GM20000 (cell line): ENCODE measurements at places on chromosomes 6 and 20.

- DNase-seq: no peak
Measured at GRCh38 chr20:31700747-31701146, 21.9 kb downstream of the BCL2L1 start.

DNA sequence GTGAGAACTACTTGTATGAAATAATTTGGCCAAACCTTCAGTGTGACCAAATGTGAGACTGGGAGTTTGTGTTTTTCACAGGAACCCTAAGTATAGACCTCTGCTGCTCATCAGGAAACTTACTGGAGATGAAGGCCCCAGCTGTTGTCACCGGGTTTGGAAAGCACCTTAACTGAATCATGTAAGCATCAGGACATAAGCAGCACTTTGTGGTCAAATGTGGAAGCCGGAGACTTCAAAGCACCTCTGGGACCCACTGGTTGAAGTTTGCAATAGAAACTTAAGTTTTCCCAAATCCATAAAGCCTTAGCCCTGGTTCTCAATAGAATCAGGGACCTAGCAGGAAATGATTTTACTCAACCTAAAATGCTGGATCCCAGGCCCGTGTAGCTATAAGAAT, 14.3 kb downstream of the TTPAL start:
- DNase-seq: peak; percentile 41

GRCh38 chr6:35055891-35056290, 85.2 kb downstream of the TCP11 start:
- no peak for DNase-seq

DNA sequence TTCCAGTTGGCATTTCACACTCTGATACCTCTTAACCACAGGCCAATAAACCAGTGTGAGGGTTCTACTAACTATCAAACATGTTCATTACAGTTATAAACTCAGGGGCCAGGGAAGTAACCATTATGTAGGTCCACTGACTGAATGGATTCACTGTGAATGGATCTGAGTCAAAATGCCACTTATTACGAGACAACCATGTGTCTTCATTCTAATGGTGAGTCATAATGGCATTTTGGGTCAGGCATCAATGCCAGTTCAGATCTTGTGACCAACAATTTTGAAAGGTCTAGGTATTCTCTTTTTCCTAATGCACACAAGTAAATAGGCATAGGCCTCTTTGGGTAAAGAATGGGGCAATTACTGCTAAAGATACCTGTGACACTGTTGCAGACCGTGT, 112.2 kb upstream of the HEY2 start:
- DNase-seq: no peak

DNA sequence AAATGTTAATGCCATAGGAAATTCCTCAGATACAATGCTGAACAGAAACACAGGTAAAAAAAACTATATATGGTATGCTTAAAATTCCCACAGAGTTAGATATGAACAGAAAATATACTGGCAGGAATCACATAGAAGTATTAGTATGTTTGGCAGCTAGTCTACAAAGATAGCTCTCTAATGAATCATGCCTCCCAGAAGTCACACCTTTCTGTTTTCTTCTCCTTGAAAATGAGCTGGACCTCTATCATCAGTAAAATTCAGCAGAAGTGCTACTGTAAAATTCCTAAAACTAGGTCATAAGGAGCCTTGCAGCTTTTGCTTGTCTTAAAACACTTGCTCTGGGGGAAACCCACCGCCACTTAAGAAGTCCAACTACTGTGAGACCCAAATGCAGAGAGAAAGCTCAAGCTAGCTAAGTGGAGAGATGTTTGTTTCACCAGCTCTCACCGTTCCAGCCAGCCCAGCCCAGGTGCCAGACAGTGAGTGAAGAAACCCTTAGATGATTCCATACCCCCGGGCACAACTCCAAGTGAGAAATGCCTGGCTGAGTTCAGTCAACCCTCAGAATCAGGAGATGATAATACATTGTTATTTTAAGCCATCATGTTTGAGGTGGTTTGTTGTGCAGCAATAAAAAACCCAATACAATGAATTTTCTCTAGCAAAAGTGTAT, 43.0 kb downstream of the TSPYL4 start:
- DNase-seq: no peak

DNA sequence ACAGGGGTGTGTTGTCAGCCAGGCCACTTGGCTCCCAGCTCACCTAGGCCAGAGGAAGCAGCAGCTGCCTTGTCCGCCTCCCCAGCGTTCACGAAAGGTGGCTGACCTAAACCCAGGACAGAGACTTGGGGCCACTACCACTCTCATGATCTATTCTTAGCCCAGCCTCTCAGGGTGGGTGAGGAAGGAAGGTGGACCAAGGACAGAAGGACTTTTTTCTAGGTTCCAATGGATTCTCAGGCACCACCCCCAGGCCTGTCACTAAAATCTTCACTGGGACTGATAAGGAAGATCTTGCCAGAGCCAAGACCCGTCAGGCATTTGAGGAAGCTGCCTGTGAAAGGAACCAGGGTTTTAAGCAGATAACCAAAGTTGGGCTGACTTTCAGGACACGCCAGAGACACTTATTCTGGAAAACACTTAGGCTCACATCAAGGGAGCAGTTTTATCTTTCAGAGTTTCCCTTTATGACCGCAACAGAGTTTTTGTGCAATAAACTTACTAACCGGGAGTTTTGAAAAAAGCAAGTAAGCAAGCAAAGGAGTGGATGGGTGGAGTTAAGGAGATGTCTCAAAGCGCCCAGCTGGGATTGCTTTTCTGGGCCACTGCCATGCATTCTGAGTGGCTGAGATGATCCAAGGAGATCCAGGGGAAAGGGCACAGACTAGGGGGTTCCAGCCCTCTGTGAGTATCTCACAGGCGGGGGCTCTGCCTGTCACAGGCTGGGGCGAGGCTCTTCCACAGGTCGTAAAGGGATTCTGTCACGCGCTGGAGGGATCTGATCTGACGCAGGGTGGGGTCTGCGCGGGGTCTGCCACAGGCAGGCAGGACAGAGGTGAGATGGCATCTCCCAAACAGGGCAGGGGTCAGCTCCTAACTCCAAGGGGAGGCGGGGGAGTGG, 989 bp downstream of the FITM2 start:
- no peak for DNase-seq

DNA sequence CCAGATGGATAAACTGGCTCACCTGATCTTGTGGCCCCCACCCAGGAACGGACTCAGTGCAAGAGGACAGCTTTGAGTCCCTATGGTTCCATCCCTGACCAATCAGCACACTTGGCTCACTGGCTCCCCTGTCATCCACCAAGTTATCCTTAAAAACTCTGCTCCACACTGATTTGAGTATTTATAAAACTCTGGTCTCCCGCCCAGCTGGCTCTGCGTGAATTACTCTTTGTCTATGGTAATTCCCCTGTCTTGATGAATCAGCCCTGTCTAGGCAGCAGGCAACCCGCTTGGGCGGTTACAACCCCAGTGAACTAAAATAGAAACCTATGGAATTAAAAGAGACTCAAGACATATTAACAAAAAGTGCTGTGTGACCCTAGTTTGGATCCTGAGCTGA, 38.1 kb upstream of the CD83 start:
- no peak for DNase-seq

GRCh38 chr20:47062226-47062890, 167.7 kb downstream of the EYA2 start:
- no peak for DNase-seq

GRCh38 chr6:38015341-38015740, 195.8 kb downstream of the ZFAND3 start:
- no peak for DNase-seq

DNA sequence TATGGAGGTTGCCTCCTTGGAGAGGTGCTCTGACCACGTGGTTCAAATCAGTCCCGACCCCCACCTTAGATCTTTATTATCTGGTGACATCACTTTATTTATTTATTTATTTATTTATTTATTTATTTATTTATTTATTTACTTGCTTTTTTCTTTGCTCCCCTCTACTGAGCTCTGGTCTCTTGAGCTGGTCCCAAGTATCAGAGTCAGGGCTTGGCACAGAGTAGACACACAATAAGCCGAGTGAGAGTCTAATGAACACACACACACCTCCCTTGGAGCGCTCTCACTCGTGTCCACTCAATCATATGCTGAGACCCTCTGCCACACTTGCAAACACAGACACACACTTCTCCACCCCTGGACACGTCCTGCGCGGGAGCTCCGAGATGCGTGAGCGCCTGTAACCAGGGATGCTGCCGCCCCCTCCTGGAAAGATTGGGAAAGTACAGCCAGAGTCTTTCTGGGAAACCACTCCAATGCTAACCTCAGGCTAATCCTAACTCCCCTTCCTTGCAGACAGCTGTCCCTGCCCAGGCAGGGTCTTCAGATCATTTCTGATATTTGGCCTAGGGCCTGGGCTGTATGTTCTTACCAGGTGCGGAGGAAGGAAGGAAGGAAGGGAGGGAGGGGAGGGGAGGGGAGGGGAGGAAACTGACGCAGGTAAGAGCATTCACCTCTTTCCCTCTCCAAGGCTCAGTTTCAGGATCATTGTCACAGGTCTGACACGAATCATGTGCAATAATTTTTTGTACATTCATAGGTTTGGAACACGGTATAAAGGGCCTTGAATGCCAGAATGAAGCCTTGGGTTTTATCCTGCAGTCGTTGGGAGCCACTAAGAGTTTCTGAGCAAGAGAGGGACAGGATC, 70.9 kb downstream of the STK35 start:
- DNase-seq: peak; percentile 79

- DNase-seq: no peak
Measured at GRCh38 chr6:6474170-6474920, 114.2 kb upstream of the LY86 start.

GRCh38 chr20:38543014-38543906, 37.7 kb upstream of the ADIG start:
- peak; percentile 10 for DNase-seq

- DNase-seq: no peak
Measured at GRCh38 chr6:158373214-158373613, 60.9 kb downstream of the TULP4 start.

DNA sequence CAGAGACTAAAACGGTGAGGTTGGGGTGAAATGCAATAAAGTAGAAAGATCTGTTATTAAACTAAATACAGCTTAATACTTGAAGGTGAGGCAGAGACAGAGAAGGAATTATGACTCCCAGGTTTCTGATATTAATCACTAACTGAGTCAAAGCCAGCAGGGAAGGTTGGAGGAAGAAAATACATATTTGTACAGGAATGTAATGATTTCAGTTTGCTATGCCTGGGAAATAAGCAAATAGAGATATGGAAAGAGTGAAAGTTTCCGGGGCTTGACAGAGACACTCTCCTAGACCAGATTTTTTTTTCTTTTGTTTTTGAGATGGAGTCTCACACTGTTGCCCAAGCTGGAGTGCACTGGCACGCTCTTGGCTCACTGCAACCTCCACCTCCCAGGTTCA, 76.8 kb downstream of the PTPRK start:
- no peak for DNase-seq

GRCh38 chr20:20233041-20233514, 134.8 kb upstream of the INSM1 start:
- DNase-seq: no peak

DNA sequence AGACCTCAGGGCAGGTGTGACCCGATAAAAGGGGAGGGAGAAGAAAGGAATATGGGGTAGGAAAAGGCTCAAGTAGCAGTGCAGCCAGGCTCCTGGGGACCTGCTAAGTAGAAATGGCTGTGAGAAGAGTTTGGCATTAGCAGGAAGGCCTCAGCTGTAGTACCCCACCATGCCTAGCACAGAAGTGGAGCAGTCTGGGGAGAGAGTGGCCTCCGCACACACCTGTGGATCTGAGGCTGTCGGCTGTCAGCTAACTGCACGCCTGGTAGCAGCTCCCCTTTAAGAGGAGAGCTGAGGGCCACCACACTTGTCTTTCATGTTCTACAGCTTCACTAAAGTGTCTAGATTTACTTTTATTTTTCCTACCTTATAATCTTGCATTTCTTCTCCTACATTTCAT, 24.6 kb downstream of the PDE7B start:
- no peak for DNase-seq

- no peak for DNase-seq
Measured at GRCh38 chr6:15395087-15395486, 149.2 kb downstream of the JARID2 start.

- no peak for DNase-seq
Measured at GRCh38 chr20:46010491-46011391, 2.0 kb downstream of the MMP9 start.

DNA sequence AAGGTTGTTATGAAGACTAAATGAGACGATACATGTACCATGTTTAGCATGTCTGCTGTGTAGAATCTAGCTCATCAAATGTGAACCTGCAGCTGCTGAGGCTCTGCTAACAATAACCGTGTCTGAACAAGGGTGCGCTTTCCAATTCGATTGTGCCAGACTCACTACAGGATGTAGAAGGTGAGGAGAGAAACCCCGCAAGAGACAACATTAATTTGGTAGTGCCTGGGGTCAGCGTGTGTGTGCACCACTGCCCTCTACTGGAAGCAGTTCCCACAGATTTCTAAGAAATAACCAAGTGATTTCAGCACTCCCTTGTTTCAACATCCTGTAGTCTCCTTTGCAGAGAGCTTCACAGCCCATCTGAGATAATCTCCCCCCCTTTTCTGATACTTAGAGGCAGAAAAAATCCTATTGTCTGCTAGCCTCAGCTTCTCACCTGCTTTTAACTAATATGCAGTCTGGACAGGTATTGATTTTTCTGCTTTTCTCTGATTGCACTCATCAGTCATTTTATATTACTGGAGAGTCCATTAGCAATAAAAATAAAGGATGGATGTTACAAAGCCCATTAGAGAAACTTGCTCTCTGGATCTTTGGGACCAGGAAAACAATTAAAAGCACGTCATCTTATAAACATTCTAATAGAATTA, 96.7 kb upstream of the BACH2 start:
- peak; percentile 44 for DNase-seq

GRCh38 chr6:55694148-55694547, 115.2 kb upstream of the HMGCLL1 start:
- DNase-seq: no peak

DNA sequence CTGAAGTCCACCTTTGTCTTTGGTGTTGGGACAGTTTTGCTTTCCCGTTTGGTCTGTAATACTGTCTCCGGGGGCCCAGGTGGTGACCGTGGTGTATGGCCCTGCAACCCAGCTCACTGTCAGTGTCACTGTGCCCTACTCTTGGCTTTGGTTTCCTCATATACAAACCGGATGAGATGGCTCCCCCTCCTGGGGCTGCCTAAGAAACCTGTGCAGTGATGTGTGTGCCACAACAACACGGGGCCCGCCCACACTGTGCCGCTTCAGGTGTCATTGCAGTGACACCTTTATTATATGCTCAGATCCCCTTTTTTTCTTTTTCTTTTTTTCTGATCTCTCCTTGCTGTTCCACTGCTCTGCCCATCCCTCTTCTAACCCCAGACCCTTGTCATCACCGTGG, 73.9 kb downstream of the RAMACL start:
- peak; percentile 52 for DNase-seq
